Fibroblast of skin of back (primary cell): ENCODE measurements at places on chromosomes 4 and X.

DNA sequence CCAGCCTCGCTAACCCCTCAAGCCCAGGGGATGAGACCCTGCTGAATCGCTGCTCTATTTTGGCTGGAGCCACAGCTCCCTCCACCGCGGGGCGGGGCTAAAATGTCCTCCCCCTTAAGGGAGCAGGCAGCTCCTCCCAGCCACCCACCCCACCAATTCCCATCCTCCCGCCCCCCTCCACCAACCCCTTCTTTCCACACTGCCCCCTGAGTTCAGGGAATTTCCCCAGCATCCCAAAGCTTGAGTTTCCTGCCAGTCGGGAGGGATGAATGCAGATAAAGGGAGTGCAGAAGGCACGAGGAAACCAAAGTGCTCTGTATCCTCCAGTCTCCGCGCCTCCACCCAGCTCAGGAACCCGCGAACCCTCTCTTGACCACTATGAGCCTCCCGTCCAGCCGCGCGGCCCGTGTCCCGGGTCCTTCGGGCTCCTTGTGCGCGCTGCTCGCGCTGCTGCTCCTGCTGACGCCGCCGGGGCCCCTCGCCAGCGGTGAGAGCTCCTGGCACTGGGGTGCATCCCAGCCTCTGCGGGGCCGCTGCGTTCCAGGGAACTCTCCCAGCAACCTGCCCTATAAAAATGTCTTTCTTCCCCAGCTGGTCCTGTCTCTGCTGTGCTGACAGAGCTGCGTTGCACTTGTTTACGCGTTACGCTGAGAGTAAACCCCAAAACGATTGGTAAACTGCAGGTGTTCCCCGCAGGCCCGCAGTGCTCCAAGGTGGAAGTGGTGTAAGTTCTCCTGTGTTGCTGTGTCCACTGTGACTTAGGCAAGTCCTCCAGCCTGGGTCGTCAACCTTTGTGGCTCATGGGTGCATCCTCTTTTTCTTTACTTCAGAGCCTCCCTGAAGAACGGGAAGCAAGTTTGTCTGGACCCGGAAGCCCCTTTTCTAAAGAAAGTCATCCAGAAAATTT lies at the start of gene CXCL6:
Gene CXCL6, plus strand, starts transcription at position 306 of the 907 bp plus-strand sequence. Its CDS starts 73 bp downstream, at position 379.
- peak; percentile 16 for DNase-seq

DNA sequence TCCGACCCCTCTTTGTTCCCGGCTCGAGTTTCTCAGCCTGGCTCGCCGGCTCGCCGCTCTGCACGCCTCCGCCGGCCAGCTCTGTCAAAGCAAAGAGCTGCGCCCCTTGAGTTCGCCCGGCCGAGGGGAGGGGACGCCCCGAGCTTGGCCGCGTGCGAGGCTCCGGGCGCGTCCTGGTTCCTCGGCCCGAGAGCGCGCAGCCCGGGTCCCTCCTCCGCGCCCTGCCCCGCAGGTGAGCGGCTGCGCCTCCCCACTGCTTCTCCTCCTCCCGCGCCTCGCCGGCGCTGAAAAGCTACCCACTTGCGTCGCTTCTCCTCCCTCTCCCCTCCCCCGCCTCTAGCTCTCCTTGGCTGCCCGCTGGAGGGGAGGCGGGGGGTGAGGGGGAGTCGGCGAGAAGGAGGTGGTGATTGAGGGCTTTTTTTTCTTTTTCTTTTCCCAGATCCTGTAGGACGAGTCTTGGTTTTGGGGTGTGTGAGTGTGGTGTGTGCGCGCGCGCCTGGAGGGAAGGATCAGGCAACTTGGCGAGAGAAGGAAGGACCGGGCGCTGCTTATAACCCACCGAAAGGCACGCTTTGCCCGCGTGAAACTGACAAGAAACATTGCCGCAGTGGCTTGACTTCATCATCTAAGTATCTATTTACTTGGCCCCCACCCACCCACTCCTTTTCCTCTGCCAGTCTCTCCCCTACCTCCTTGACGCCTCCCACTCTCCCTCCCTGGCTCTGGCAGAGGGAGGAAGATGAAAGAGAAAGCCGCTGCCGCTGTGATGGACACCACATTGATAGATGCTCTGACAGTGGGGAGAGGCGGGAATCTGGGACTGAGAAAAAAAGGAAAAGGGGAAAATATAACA lies at the start of gene LEF1:
Gene LEF1, minus strand, starts transcription at position 262 of the 853 bp plus-strand sequence. CDS start 1,165 bp downstream, outside the sequence.
- peak; percentile 30 for DNase-seq

- DNase-seq: peak; percentile 75
These were observed 284.8 kb upstream of the TENM3 start for GRCh38 chr4:181958446-181958845.

- DNase-seq: no peak
These were observed 25.5 kb downstream of the GALNT7 start for GRCh38 chr4:173194157-173194556.

- peak; percentile 16 for DNase-seq
These were observed 105.3 kb upstream of the NKX1-1 start for GRCh38 chr4:1511441-1512041.

GRCh38 chr4:83831588-83831987 lies 295.7 kb downstream of the GPAT3 start:
- DNase-seq: peak; percentile 27

DNA sequence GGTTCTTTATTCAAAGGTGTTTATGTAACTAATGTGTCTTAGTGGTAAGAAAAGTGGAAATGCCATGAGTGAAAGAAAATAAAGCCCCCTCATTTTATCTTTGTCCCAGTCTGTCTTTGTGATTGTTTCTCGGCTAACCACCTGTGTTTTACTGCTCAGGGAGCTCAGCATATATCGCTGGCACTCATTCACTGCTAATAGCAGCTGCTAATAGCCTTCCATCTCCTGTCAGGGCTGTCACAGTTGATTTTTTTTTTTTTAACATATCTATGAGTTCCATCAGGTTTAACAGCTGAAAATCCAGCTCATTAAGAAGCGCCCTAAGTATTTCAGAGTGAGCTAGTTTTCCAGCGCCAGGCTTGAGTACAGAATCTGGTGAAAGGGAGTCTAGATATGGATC lies 205.6 kb downstream of the RBMX2 start:
- no peak for DNase-seq

GRCh38 chrX:9935436-9935835 lies 31.7 kb upstream of the CLDN34 start:
- no peak for DNase-seq

DNA sequence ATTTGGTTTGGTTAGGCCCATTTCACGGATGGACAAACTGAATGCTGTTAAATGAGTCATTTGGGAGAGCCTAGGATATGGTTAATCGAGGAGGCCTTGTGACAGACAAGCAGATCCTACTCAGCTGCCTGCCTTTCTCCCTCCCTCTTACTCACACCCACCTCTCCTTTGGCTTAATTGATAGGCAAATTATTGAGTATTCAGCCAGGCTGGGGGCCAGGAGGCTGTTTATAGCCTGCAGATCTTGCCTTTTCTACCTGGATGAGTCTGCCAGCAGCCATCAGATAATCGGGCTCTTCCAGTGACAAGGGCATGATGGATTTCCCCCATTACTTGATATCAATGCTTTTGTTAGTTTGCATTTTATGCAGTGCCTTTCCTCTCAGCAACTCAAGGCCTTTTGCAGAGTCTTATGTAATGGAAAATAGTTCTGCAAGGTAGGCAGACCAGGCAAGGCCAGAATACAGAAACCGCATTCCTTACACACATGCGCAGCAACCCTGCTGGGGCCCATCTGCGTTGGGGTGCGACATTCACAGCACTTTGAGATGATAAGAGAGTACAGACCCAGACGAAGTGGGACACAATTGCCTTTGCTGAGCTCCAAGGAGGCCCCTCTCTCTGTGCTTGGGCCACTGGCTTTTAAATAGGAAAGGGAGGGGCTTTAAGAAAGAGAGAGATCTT lies 96.2 kb upstream of the ATP6AP2 start:
- DNase-seq: no peak
